ENCODE measurements at places on chromosomes 3 and 15. TPM values are rescaled to one million over a fixed set of nuclear protein-coding genes. Genes with fewer than 3 reads are reported as not detected.

Gene SAMD7
- total RNA-seq = not detected

Gene CISH
- 0.63 TPM for total RNA-seq

Gene CTXND1
- 0.63 TPM for total RNA-seq

Gene SLC22A13
- 1.3 TPM for total RNA-seq

Measured in parietal lobe (tissue), 2 donors.